Stimulated activated CD4-positive, alpha-beta T cell treated with anti-CD3 and anti-CD28 coated beads, Interleukin-12 subunit alpha, Interleukin-12 subunit beta, amount 100 ng/mL, for 24 hours (primary cell): ENCODE measurements at places on chromosomes 16 and 17.

GRCh38 chr17:40321961-40322357, 13.0 kb downstream of the RARA start:
- DNase-seq = no peak

DNA sequence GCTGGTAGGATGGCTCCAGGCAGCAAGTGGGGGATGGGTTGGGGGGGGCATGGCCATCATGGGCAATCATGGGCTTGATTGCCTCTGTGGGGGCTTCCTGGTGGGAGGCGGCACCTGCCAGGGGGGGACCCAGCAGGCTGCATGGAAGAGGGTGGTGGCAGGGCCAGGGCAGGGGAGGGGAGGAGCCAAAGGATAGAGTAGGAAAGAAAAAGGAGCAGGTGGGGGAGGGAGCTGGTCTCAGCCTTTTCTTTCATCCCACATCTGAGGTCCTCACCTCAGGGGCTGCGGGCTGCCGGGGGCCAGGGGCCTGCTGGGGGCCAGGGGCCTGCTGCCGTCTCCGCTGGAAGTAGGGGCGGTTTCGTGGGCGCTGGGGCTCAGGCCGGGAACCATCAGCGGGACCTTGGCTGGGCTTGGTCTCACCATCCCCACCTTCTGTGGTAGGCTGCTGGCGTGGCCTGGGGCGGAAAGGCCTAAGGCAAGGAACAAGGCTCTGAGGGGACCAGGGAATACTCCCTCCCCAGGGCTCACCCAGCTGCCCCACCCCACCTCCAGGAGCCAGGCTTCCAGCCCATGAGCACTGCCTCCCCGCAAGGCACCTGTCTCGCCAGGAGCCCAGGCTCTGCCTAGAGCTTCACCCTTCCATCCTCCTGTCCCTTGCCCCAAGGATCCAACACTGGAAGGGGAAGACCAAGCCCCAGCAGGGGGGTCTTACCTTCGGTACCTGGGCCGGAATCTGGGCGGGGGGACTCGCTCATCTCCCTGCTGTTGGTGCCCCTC, 5.0 kb downstream of the YBX2 start:
- DNase-seq = no peak

DNA sequence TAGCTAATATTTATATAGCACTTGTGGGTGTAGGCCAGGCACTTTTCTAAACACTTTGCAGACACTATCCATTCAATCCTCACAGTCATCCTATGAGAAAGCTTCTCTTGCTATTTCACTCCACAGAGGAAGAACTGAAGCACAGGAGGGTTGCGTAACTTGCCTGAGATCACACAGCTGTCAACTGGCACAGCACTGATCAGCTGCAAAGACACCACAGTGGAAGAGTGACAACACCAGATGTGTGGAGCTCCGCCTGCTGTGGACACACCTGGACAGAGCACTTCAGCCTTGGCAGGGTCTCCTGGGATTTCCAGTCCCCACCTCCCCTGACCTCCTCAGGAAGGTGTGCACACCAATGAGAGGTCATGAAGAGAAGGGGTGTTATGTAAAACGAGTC, 13.3 kb upstream of the CNEP1R1 start:
- DNase-seq = no peak

DNA sequence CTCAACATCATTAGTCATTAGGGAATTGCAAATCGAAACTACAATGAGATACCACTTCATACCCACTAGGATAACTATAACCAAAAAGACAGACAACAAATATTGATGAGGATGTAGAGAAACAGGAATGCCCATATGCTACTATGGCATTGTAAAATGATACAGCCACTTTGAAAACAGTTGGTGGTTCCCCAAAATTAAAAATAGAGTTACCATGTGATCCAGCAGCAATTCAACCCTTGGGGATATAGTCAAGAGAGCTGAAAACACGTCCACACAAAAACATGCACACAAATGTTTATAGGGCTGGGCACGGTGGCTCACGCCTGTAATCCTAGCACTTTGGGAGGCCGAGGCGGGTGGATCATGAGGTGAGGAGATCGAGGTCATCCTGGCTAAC, 10.0 kb upstream of the PECAM1 start:
- no peak for DNase-seq

- DNase-seq = no peak
Measured at GRCh38 chr16:50862818-50863643, 121.1 kb downstream of the CYLD start.

- DNase-seq = no peak
Measured at GRCh38 chr16:48326915-48327314, 58.3 kb downstream of the SIAH1 start.
